ENCODE measurements at places on chromosomes 2 and 18.

- no peak for DNase-seq
Observed at GRCh38 chr2:104430359-104430740, 423.6 kb upstream of the POU3F3 start.

DNA sequence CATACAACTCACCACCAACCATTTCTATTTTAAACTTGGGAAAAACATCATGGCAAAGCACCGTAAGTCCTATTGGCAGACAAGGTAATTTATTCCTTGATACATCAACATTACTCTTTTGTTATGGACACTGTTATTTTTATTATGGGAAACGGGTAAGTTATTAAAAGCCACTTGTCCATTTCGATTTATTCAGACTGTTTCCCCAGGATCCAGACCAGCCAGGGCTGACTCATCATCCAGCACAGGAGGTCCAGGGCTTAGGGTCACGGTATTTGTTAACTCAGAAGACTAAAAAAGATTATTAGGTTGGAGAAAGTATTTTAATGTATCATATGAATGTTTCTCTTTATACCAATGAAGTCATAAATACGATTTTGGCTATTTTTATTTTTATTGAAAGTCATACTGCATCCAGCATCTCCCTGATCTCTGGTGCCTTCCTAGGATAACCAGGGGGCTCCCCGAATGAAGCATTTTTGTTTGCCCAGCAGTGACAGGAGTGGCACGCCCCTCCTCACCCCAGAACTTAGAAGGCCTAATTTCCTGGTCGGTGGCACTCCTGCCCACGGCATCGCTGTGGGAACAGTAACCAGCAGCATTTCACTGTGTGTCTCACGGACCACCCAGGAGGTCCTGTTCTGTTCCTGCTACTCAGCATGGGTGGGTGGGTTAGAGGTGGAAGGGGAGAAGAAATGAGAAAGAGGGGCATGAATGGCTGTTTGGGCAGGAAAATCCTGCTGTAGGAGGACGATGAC lies 446.1 kb downstream of the EIPR1 start:
- DNase-seq = no peak

- no peak for DNase-seq
Observed at GRCh38 chr18:12315911-12316310, 7.9 kb downstream of the TUBB6 start.

DNA sequence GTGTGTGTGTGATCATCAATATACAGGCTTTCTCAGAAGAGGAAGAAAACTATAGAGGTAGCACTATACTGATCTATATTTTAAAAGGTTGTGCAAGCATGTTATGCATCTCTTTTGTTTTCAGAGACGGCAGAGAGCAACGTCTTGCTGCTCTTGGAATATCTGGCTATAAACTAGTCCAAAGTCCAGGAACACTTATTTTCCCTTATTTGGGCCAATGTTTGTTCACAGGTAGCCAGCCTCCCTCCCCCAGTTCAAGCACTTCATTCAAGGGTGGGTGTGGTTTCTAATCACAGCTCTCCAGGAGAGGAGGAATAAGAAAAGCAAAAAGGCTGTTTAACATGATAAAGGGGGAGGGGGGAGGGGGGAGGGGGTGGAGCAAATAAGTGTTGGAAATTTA lies 4.2 kb downstream of the FZD5 start:
- DNase-seq = no peak

DNA sequence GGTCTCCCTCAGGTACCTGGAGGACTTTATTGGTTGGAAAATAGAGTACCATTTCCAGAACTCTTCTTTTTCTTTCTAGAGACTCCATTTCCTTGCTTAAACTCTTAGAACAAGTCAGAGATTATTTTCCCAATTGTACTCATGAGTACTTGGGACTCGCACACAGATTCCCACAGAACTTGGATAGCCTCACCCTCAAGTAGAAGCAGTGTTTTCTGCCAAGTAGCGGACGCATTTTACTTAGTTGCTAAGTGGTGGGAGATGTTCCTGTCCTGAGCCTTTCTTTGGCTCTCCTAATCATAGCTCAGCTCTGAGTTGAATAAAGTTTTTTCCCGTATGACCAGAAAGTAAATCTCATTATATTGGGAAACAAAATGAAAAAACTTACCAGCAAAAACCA lies 17.2 kb downstream of the SLC30A3 start:
- no peak for DNase-seq

DNA sequence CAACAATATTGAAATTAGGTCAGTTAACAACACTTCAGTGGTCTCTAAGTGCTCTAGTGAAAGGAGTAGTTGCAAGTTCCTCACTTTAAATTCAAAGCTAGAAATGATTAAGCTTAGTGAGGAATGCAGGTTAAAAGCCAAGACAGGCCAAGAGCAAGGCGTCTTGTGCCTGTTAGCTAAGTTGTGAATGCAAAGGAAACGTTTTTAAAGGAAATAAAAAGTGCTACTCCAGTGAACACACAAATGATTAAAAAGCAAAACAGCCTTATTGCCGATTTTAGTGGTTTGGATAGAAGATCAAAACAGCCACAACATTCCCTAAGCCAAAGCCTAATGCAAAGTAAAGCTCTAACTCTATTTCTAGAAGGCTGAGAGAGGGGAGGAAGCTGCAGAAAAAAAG lies 44.7 kb downstream of the ANTXR1 start:
- no peak for DNase-seq

- DNase-seq = peak; percentile 98
Observed at GRCh38 chr2:111659361-111660333, 224.3 kb downstream of the ANAPC1 start.

DNA sequence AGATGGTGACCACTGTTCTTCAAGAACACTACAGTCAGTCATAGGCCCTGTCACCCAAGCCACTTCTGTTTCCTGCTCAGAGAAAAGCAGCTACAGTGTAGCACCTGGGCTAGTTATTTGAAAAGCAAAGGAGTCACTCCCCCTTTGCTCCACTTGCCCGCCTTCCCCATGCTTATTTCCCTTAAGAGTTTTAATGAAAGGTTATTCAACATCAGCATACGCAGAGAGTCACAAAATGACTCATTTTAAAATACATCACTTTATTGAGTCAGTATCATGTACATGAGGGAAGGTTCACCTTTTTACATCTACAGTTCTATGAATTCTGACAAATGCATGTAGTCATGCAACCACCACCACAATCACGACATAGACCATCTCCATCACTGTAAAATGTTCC lies 71.3 kb downstream of the TNFRSF11A start:
- no peak for DNase-seq

- DNase-seq = no peak
Observed at GRCh38 chr18:63017076-63017475, 301.7 kb downstream of the PHLPP1 start.

DNA sequence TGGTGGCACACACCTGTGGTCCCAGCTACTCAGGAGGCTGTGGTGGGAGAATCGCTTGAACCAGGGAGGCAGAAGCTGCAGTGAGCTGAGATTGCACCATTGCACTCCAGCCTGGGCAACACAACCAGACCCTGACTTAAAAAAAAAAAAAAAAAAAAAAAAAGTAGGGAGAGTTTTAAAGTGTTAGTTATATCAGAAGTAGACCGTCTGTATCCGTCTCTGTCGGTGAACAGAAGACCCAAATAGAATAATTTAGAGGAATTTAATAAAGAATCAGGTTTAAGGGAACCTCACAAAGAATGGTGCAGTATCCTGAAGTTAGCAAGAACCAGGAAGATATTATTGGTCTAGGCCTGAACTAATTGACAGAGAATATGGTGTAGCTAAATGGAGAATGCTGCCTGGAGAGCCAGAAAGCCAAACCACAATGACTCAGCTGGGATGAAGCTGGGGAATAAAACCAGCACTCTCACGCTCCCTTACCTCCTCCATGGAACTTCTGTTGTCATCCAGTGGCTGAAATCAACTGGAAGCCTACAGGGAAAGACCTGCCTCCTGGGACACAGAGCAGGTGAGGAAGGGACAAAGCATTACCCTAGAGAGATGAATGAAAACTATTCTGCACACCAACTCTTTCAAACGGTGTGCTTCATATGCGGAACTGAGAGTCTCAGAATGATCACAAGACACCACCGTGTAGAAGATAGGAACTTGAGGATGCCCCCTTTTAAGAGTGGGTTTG lies 39.1 kb upstream of the PLEKHM3 start:
- peak; percentile 43 for DNase-seq

DNA sequence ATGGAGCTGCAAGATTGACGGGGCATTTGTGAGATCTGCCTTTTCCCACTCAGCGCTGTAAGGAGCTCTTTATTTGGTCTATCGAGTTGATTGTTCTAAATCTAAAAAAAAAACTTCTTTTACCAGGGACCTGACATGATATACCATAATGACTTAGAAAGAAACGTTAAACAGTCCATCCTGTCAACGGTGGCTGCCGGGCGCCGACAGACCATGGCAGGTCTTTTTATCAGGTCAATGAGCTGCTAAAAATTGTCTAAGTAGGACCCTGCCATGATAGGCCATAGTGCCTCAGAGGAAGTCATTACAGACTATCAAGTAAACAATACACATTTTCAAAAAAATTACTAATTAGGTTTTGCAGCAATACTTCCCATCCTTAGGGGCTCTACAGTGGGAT lies 87.9 kb downstream of the KLHL14 start:
- DNase-seq = no peak

DNA sequence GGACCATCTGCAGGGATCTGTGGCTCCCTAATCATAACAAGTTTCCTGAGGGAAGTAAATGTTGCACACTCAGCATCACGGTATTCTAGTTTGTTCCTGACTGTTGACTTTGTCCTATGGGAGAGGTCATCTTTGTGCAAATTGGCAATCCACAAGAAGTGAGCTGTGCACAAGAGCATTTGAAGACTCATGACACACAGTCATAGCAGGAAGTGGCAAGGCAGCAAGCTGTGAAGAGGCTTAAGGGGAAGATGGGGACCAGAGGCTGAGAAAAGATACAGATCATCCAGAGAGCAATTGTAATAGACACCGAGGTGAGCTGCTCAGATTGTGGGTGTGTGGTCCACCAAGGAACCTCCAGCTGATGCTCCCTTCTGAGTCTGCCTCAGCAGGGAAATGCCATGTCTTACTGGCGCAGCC lies 2.7 kb downstream of the TNP1 start:
- DNase-seq = peak; percentile 10

GRCh38 chr2:211114826-211115455 lies 558.5 kb downstream of the CPS1 start:
- no peak for DNase-seq

DNA sequence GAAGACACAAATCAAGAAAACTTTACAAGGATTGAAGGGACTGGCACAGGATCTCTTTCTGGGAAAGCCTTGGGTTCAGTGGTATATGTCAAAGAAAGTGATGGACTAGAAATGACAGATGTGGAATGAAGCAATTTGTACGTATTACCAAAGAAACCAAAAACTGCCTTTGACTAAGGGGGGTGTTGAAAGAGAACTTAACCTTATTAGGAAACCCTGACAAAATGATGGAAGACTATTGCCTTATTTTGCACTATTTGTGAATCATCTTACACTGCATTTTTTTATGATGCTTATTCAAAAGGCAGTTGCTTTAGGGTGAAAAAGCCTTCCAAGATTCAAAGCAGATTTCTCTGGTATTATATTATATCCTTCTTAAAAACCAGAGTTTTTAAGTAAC lies 4.0 kb downstream of the TSGA10 start:
- no peak for DNase-seq

DNA sequence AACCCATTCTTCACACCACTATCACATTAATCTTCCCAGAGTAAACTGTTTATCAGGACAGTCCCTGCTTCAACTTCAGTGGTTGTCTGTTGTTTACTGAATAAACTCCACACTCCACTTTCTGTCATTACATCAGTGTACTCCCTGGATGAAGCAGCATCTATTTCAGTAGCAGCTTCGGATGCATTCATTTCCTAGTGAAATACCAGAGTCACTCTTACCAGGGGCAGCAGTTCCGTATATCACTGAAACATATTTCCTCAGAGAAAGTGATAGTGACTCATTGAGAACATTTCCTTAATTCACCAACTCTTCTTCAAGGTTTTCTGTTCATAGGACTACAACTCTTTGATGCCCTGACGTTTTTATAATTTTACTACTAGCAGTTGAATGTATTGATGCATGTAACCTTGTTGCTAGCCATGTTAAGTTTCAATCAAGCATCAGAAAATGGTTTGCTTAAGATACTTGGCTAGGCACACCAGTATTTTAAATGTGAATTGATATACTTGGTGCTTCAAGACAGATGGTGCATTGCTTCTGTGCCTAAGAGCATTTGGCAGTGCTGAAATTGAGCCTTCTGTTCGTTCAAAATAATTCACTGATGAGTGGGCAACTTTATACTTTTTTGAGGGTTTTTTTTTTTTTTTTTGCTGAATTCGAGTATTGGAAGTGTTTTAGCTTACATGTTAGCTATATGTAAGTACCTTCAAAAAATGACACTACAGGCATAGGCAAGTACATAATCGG lies 92.3 kb downstream of the UBE2E3 start:
- no peak for DNase-seq

DNA sequence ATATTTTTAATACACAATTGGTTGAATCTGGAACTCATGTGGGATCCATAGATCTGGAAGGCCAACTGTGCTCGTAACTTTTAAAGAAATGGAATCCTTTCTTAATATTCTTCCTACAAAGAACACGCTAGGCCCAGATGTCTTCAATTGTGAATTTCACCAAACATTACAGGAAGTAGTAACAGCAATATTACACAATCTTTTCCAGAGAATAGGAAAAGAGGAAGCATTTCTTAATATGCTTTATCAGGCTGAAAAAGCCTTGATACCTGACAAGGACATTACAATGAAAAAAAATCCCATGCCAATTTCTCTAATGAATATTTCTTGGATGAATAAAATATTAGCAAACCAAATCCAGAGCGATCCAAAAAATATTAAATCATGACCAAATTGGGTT lies 80.3 kb upstream of the HAAO start:
- DNase-seq = no peak

- DNase-seq = peak; percentile 51
Observed at GRCh38 chr2:94984964-94985575, 40.4 kb upstream of the MAL start.

DNA sequence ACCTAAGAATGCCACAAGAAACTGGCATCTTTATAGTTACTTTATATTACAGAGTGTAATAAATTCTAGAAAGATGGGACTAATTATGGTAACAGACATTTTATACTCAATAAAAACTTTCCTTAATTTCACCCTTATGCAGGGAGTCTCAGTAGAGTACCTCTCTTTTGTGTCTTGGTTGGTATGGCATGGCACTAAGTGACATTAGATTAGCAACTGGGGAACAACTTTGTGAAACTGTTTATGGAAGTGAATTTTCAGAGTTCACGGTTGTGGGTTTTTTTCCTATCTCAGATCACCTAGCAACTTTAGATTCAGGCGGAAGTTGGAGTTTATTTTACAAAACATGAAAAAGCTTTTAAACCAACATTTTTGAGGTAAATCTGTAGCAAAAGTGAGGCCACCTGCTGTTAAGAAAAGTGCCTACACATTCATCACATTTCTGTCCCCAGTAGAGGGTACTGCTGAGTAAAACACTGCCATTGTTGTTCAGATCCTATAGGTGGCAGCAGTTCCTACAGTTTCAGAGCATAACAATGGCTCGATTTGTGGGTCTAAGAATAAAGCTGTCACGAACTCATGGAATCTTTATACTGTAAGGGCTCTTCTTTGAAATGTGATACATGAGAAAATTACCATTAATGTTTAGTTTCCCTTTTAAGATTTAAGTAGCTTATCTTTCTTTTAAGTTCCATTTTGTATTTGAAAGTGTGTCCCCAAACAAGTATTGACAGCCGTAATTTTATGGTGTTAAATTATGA lies 117.6 kb downstream of the CAMKMT start:
- peak; percentile 34 for DNase-seq

GRCh38 chr2:119387381-119388129 lies 20.8 kb downstream of the DBI start:
- DNase-seq = peak; percentile 60

Data from epithelial cell of prostate (primary cell).